ENCODE measurements at places on chromosomes 11 and 22.

- DNase-seq, result no peak
Measured at GRCh38 chr11:117287668-117288067, 3.5 kb upstream of the BACE1-AS start.

GRCh38 chr11:19938169-19938856 lies 222.0 kb downstream of the DBX1 start:
- DNase-seq, result no peak

GRCh38 chr11:66365711-66366619 lies 5.6 kb downstream of the SLC29A2 start:
- no peak for DNase-seq

DNA sequence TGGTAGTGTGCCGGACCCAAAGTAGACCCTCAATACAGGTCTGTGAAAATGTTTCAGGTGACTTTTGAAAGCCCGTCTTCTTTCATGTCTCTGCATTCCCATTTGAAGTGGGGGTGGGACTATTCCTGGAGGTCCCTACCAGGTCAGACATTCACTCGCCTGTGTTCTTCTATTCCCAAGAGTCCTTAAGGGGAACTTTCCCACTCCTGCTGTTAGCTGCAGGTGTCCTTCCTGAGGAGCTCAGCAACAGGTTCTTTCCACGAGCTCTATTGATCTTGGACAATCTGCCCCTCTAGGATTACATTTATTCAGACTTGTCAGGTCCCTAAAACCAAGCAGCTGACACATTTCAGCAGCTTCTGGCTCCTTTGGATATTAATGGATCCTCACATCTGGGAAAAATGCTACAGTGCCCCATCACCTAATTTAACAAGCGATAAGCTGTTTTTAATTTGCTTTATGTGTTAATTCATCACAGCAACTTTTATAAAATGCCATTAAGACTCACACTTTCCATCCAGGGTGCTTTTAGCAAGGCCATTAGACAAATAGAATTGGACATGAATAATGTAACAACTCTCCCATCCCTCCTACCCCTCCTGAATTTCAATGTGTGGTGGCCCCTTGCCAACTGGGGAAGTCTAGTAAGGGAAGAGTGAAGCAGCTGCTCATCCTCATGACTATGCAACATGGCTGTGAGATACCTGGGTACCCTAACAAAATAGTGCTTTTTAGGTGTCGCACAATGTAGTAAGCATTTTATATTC lies 259.5 kb upstream of the CCDC90B start:
- no peak for DNase-seq

DNA sequence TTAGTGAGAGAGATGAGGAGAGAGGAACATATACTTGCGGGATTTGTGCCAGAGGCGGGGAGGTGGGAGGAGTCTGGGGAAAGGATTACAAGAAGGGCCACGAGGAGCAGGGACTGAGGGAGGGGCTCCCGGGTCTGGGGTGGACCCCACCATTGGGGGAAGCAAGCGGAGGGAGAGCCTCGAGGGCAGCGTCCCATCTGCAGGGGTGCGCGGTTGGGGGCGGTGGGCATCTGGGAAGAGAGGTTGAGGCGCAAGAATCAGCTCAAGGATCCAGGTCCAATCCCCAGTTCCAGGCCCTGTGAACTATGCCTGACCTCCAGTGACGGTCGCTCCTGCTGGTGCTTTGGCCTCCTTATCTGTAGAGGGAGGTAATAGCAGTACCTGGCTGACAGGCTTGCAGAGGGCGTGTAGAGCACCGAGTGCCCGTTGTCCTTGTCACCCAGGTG lies 38.0 kb downstream of the ADAMTS15 start:
- no peak for DNase-seq

DNA sequence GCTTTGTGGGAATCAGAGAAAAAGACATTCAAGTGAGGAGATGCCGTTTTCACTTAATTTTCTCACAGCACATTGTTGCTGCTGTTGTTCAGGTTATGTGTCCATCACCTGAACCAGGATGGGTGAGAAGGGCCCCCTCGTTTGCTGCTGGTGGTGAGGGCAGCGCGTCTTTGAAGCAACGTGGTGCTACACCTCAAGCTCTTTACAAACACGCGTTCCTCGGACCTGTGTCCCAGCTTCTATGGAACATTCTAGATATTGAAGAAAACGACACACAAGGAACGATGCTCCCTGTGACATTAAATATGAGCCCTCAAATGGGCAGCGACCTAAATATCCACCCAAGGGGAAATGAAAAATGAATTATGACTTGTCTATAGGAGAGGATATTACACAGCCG lies 418.6 kb downstream of the MN1 start:
- no peak for DNase-seq

DNA sequence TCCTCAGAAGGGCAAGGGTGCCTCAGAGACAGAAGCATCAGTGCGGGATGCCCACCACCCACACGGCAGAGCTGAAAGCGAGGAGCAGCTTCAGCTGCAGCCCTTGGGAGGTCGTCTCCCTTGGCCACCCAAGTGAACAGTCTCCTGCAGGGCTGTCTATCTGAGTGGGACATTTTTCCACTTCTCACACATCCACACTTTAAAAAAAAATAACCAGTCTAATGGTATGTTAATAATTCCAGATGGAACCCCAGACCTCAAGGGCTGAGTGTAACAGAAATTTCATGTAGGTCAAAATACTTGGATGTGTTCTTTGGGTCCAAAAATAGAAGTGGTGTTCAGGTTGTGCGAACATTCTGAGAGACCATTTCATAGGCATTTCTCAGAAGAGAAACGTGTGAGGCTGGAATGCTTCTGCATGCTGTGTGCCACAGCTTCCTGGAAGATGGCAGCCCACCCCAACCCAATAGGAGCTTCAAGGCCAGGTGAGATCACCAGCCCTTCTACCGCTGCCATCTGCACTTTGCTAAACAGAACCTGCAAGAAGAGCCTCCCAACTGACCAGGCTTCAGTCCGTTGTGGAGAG lies 623.2 kb downstream of the OPCML start:
- no peak for DNase-seq

- no peak for DNase-seq
Measured at GRCh38 chr11:95371153-95371552, 140.2 kb upstream of the SESN3 start.

DNA sequence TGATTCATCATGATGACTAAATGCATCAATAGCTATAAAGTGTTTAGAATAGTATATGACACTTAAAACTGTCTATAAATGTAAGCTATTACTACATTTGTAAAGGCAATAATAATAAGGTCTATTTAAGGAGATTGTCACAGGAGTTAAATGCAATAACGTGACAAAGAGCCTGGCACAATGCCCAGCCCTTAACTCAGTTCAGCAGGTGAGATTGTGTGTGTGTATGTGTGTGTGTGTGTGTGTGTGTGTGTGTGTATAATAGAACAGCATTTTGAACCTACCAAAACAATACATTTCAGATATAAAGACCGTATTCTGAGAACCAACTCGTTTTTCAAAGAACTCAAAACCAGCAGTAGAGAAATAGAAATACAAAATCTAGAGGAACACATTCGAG lies 177.5 kb downstream of the MYO18B start:
- no peak for DNase-seq

GRCh38 chr11:2390725-2391151 lies 9.8 kb upstream of the TSSC4 start:
- no peak for DNase-seq

- no peak for DNase-seq
Measured at GRCh38 chr11:110471371-110471770, 41.6 kb downstream of the FDX1 start.

DNA sequence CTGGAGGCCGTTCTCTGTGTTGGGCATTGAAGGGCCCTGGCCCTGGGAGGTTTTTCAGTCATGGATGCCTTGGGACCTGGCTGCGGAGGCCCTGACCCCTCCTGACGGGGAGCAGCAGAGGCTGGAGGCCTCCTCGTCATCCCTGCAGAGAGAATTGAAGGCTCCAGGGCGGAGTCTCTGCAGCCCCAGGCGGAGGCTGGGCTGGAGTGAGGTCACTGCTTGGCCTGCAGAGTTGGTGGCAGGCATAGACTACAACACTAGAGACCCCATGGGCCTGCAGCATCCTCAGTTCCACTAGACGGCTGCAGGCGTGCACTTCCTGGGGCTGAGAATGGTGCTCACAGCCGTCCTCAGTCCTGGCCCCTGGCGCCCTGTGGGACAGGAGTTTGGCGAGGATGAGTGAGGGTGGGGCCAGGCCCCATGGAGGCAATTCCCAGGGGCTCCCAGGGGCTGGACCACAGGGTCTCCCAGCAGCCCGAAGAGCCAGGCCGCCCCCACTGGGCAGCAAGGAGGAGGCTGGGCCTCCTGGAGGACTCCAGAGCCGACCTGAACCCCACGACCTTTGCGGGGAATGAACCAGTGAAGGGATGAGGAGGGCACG lies 1194.9 kb downstream of the BRD1 start:
- DNase-seq, result no peak

DNA sequence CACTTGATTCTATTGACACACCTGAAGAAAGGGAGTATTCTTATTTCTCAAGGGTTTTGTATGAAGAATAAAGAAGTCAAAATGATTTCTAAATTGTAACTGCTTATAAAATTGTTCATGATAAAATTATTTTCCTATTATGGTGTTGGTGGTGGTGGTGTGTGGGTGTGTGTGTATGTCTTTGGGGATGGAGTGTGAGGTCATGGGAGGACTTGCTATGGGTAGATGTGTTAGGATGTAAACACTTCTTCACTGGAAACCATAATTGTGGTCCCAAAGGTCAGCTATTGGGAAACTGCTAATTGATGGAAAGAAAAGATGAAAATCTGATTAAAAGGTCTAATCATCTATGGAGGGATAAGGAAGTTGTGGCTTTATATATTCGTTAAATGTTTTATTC lies 5.1 kb downstream of the TRIM22 start:
- no peak for DNase-seq

DNA sequence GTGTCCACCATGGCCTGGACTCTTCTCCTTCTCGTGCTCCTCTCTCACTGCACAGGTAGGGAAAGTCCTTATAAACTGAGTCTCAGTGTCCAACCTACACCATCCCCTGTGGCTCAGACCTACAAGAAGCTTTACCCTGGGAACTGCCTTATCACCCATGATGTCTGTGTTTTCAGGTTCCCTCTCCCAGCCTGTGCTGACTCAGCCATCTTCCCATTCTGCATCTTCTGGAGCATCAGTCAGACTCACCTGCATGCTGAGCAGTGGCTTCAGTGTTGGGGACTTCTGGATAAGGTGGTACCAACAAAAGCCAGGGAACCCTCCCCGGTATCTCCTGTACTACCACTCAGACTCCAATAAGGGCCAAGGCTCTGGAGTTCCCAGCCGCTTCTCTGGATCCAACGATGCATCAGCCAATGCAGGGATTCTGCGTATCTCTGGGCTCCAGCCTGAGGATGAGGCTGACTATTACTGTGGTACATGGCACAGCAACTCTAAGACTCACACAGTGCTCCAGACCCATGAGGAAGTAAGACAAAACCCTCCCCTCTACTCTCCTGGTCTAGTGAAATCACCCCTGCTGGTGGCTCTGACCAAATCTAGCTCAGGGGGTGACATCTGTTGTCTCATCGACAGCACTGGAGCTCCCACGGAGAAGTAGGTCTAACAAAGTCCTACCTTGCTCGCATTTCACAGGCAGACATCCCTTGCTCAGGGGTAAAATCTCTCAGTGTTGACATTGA lies 74.3 kb downstream of the VPREB1 start:
- DNase-seq, result no peak

GRCh38 chr22:37681001-37681424 lies 5.1 kb upstream of the NOL12 start:
- no peak for DNase-seq

- DNase-seq, result no peak
Measured at GRCh38 chr11:102966011-102966410, 10.5 kb upstream of the MMP13 start.

- DNase-seq, result no peak
Measured at GRCh38 chr22:48592488-48592887, 1235.2 kb downstream of the BRD1 start.

DNA sequence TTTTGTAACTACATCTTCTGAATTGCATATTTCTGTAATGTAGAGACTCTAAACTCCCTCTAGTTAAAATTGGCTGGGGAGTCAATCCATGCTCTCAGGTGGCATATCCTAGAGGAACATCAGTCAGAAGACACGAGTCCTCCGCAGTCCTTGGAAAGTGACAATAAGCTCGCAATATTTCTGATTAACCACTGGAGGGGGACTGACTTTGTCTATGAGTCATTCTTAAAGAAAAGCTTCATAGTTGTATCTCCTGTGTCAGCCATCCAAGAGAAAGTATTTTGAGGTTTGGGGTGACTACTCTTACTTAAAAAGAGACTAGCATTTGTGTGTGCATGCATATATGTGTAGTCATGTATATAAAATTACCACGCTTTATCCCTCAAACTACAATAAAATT lies 60.2 kb downstream of the SLN start:
- no peak for DNase-seq

DNA sequence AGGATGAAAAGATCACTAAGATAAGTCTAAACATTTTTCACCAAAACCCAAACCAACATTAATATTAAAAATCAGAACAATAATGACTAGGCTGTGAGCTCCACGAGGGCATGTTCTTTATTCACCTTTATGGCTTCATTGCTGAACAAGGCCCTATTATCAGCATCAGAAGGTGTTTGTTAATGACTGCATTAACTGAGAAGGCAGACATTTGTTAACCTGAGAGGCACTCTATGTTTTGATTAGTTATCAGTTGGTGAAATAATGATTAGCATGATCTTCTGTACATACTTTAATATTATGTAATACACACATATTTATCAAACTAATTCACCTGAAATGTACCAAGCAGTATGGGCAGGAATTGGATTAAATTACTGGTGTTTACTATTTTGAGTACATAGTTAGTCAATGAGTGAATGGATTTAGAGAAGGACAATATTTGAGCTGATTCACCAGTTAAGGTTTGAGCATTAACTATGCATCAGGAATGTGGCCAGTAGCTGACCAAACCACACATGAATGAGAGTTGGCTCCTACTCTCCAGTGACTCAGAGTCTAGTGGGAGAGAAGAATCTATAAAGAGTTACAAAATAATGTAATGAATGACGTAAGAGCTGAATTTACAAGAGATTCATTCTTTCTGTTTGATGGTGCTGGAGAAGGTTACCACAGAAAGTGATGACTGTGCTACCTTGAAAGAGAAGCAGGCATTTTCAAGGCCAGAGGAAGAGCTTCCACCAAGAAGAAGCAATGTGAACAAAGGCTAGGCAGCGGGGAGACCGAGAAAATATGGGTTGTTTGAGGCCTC lies 6.7 kb downstream of the IL18 start:
- DNase-seq, result no peak

- DNase-seq, result no peak
Measured at GRCh38 chr11:97739932-97740800, 1280.6 kb upstream of the CNTN5 start.

- no peak for DNase-seq
Measured at GRCh38 chr22:29377979-29378378, 10.4 kb downstream of the AP1B1 start.

GRCh38 chr11:74449369-74449931 lies 17.9 kb downstream of the KCNE3 start:
- DNase-seq, result no peak

DNA sequence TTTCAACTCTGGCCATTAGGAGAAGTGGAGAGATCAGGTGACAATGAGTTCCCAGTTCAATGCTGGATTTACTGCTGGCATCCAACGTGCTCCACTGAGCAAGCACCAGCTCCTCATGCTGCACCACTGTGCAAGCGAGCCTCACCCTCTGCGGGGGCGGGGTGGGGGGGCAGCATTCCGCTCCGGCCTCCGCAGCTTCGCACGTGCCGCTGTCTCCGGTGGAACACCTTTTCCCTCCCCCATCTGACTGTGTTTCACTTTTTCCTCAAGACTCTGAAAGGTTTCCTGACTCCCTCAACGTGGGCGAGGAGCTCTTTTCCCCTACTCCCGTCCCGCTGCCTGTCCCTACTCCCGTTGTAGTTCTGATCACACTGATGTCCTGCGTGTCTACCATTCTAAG lies 835 bp upstream of the RHOD start:
- no peak for DNase-seq
